Muscle of back (tissue), 13 donors: ENCODE measurements at places on chromosomes 5 and 9. TPM values are rescaled to one million over a fixed set of nuclear protein-coding genes. Genes with fewer than 3 reads are reported as not detected.

Gene SPINK13
- 0.43 TPM for polyA plus RNA-seq

Gene IFNA2
- polyA plus RNA-seq: not detected

Gene SLC25A2
- not detected for polyA plus RNA-seq

Gene FAXDC2
- polyA plus RNA-seq: 14.1 TPM

Gene IL4
- not detected for polyA plus RNA-seq

- DNase-seq: no peak
Measured at GRCh38 chr9:88501086-88501485, 33.9 kb upstream of the NXNL2 start.

DNA sequence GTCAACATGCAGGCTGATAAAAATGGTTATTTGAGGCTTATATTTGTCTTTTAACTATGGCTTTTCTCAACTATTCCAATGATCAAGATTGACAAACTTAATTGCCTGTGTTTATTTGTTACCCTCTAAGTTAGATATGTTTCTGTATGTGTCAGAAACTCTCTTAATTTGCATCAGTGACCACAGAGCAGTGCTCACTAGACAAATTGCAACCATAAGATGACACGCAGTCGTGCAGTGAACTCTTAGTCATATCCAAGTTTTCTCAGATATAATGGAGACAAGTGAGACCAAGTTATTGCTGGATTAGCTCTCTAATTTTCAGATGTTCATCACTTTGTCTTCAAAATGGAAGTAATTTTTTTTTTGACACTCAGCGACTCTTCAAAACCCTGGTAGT lies 342.2 kb upstream of the RFX3 start:
- no peak for DNase-seq

DNA sequence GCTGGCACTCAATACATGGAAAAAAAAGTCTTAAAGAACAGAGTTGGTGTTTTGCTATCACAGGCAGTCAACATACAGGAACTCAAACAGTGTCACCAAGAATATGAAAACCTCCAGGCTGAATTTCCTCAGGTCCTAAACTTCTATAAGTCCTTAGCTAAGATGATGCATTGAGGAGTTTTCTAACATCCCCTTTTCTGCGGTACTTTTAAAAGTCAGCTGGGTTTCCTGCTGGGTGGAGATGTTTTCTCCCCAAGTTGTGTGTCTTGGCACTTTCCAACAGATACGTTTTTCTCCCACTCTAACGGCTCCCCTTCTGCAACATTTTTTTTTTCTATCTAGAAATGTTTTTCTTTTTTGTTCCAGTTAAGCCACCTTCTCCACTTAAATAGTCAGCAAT lies 244.8 kb upstream of the HAPLN1 start:
- no peak for DNase-seq

- no peak for DNase-seq
Measured at GRCh38 chr9:133122605-133122934, 1.5 kb upstream of the RALGDS start.

DNA sequence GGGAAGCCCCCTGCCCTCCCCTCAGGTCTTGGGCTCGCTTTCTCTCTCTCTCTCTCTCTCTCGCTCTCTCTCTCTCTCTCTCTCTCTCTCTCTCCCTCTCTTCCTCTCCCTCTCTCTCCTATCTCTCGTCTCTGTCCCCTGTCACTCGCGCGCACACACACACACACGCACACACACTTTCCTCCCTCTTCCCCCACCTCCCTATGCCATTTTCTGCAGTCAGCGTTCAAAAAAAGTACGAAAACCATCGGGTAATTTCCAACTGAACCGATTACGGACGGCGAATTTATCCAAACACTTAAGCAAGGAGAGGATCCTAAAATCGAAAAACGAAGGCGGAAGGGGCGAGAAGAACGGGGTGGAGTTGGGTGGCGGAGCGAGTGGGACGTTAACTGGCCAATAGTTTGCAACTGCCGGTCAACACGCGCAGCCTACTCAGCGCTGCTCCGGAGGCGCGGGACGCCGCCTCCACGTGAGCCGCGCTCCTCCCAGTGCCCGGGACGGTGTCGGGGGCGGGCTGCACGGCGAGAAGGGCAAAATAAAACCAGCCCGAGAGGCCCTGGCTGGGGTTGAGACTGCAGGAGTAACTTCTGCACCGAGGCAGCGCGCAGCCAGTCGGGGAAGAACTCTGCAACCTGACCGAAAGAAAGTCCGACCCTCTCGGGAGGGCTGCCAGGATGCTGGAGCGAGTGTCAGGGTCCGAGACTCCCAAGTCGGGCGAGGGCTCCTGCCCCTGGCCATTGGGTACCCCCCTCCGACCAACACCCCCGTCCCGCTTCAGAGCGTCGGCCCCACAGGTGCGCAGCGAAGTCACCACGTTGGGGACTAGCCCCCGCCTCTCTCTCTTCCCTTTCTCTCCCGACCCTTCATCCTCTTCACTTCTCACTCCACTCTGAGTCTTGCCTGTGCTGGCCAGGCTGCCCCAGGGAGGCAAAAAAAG lies 24.9 kb upstream of the ELAVL2 start:
- peak; percentile 58 for DNase-seq

GRCh38 chr9:5518171-5518936 lies 8.0 kb downstream of the PDCD1LG2 start:
- DNase-seq: no peak

DNA sequence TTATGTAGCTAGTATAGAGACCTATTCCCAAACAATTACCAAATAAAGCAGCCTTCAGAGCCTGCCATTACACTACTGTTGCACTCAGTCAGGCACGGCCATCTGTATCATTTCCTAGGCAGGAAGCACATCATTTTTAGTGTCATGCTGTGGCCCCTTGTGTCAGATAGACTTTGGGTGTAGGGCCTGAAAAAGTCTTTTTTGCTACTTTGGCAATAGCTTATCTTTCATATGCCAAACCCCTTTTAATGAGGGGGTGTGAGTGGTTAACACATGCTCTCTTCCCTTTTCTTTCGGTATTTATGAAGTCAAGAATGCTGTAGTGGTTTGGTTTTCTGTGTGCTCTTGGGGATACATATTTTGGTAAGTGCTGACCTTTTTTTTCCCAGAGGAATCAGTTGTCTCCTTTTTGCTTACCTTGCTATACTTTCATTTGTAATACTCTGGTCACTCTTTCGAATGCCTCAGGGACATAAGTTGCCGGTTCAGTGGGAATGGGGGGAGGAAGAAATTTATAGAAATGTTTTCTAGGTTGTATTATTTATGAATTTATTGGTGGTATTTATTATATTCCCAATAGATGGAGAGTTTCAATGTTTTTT lies 209.8 kb downstream of the CSNK1G3 start:
- no peak for DNase-seq

DNA sequence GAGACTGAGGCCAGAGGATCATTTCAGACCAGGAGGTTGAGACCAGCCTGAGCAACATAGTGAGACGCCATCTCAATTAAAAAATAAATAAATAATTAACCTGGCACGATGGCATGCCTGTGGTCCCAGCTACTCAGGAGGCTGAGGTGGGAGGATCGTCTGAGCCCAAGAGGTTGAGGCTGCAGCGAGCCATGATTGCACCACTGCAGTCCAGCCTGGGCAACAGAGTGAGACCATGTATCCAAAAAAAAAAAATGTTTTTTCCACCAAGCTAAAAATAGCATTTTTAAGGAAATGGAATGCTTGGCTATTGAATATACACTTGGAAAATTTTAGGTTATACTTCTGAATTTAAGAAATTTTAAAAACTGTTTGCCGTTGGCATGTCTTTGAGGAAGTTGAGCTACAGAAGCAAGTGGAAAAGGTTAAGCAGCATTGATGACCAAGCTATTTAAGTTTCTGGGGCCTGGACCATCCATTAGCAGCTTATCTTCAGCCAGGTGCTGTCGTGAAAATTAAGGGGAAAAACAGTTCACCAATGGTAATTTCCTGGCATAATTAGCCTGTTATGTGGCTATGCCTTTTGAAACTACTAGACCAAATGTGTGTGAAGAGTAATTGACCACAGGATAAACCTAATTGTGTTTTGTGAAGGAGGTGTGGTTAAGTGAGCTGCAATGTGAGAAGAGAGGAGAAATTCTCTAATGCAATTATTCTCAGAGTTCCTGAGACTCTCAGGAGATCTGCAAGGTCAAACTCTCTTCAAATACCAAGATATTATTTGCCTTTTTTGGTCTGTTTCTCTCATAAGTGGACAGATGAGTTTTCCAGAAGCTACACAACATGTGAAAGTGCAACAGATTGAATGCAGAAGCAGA lies 21.0 kb downstream of the F2R start:
- no peak for DNase-seq

DNA sequence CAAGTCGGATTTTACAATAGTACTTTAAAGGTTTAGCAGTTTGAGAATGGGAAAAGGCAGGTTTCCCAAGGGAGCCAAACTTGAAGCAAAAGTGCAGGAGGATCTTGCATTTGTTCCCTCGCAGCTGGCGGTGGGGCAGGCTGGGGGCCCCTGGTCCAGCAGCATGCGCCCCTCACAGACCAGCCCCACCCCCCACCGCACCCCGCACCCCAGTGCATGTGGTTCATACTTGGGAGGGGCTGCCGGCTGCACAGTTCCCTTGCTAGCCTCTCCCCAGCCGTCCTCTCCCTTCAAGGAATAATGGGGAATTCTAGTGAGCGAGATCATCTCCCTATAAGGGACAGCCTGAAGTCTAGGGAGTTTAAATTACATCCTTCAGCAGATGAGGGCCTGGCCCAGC lies 273.1 kb upstream of the IRX2 start:
- DNase-seq: no peak

GRCh38 chr9:72274441-72274840 lies 90.6 kb downstream of the ZFAND5 start:
- DNase-seq: no peak

DNA sequence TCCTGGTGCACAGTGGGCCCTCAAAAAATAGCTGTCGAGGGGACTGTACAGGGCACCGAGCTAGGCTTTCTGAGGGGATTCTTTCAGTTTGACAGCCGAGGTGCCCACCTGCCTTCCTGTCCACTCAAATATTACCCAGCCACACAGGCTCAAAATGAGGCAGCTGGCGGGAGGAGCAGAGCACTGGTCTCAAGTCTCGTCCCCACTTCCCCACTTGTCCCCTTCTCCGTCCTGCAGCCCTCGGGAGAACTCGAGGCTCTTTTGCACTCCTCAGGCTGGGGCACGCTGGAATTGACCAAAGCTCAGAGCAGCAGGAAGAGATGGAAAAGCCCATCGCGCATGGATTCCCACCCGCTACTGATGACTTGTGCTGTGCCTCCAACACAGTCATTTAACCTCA lies 185.2 kb downstream of the HSPA4 start:
- DNase-seq: no peak

- DNase-seq: no peak
Measured at GRCh38 chr9:71911908-71912335, 483 bp downstream of the C9orf85 start.

DNA sequence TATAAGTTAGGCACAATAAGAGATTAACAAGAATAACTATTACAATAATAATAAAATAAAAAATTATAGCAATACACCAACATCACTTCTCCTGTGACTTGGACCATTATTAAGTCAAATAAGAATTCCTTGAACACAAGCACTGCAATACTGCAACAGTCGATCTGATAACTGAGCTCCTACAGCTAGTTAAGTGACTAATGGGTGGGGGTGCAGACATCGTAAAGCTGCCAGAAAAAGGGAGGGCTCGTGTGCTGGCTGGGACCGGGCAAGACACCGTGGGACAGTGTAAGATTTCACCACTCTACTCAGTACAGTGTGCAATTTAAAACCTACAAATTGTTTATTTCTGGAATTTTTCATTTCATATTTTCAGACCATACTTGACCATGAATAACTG lies 78.8 kb downstream of the SNX24 start:
- DNase-seq: no peak

- peak; percentile 25 for DNase-seq
Measured at GRCh38 chr5:149053072-149053695, 9.7 kb downstream of the SH3TC2 start.

- peak; percentile 55 for DNase-seq
Measured at GRCh38 chr5:5014586-5015235, 125.4 kb upstream of the ADAMTS16 start.

GRCh38 chr9:79129865-79130480 lies 441.8 kb upstream of the TLE4 start:
- peak; percentile 36 for DNase-seq

DNA sequence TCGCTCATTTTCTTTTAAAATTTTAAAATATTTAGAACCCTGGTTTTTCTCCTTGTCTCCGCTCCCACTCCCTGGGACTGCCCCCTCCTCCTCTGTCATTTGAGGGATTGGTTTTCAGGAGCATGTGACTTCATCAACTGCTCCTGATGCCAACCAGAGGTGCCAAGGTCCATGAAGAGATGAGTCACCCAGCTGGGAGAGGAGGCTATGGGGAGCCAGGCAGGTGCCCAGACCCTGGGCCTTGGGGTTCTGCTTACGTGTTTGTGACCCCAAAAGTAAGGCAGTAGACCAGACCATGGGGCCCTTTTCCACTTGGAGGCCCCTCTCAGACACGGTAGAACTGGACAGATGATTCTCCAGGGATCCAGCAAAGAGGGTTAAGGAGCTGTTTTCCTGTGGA lies 167.0 kb downstream of the FGF18 start:
- DNase-seq: no peak

GRCh38 chr9:4266602-4267001 lies 33.3 kb downstream of the GLIS3 start:
- DNase-seq: no peak

- DNase-seq: no peak
Measured at GRCh38 chr5:139295346-139296057, 2.0 kb downstream of the MATR3 start.

GRCh38 chr9:91354881-91355280 lies 6.8 kb downstream of the AUH start:
- DNase-seq: no peak

- DNase-seq: no peak
Measured at GRCh38 chr5:14062178-14062577, 81.0 kb upstream of the TRIO start.

DNA sequence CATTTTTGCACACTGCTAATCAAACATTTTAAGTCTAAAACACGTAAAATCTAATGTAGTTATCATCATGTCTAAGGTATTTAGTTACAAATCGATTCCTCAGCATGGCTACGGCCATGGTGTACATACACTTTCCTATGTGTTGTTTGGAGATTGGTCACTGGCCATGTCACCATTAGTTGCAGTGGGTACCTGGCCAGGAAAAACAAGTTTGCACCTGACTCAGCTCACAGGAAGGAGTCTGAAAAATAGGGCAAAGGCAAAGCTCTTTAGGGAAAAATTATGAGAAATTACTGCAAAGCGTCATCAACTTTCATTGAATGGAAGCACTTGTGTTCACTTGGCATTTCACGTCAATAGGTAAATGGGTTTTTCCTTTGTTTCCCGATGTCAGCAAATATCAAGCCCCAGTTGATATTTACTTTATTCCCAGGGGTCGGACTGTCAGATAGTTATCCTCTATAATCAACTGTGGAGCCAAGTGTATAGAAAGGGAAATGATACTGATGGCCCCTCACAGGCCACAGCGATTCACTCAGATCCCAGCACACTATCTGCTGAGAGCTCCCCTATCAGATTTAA lies 626.0 kb upstream of the ADAMTS16 start:
- no peak for DNase-seq

GRCh38 chr5:169803077-169803981 lies 166.3 kb downstream of the DOCK2 start:
- peak; percentile 11 for DNase-seq

DNA sequence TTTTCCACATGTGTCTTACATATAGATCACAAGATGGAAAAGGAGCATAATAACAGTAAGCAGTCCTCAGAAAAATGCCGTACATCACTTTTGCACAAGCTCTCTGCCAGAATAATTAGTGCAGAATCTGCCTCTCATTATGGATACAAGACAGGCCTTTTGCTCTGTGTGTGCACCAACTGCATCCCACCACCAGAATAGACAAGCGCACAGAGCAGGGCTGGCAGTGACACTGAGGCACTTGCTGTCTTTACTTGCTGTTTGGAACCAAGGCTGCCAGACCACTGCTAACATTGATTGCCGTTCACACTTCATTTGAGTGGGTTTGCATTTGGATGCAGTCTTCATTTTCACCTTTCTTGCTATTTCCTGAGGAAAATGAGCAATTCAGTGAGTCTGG lies 741.3 kb downstream of the TLE1 start:
- no peak for DNase-seq
